ENCODE measurements at places on chromosomes 5 and 9. TPM values are rescaled to one million over a fixed set of nuclear protein-coding genes. Genes with fewer than 3 reads are reported as not detected.

GRCh38 chr5:5066276-5067186, 73.6 kb upstream of the ADAMTS16 start:
- no peak for DNase-seq

Gene PCDHA12
- 0.06 TPM for polyA plus RNA-seq

Gene ESM1
- polyA plus RNA-seq, result 15.6 TPM

Gene TAF11L10
- not detected for polyA plus RNA-seq

- DNase-seq, result no peak
Measured at GRCh38 chr9:93050231-93050630, 8.3 kb upstream of the SUSD3 start.

- no peak for DNase-seq
Measured at GRCh38 chr9:135703726-135704125, 1.7 kb downstream of the KCNT1 start.
